ENCODE measurements at places on chromosomes 5 and 9.

GRCh38 chr5:27876071-27876470, 837.7 kb upstream of the CDH9 start:
- no peak for ATAC-seq

DNA sequence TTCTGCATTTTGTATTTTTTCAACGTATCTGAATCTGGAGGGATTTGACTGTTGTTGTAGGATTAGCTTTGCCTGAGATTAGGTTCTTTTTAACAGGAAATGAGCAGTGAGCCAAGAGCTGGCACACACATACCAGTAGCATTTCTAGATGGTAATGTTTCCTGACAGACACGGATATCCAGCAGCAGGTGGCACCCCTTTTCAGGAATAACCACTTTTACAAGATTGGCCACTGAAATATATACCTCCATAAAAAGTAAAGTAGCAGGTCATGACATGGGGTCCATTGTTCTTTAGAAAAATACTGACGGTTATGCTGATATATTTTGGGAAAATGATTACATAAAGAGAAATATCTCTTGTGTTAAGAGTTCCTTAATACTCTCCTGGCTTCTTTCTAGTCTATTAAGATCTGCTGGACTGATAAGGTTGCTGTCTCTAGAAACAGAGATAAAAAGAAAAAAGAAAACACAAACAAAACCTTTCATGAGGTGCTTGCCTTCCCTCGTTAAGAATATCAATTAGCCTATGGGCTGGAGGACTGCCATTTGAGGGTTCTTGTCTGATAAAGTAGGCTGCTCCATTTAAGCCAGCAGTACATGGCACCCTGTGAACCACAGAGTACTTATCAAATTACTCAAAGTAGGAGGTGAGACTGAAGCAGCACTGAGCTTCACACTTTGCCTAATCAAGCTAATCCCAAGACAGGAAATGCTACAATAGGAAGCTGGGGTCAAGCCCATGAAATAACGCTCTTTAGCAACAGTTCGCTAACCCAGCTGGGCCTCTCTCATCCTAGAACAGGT, 101.6 kb upstream of the PCA3 start:
- ATAC-seq = no peak

GRCh38 chr5:163357636-163358035, 79.8 kb upstream of the CCNG1 start:
- ATAC-seq = no peak

GRCh38 chr5:165448753-165449152, 1943.3 kb downstream of the MAT2B start:
- ATAC-seq = no peak

- ATAC-seq = no peak
These were observed 157.8 kb upstream of the PRR16 start for GRCh38 chr5:120306303-120306702.

DNA sequence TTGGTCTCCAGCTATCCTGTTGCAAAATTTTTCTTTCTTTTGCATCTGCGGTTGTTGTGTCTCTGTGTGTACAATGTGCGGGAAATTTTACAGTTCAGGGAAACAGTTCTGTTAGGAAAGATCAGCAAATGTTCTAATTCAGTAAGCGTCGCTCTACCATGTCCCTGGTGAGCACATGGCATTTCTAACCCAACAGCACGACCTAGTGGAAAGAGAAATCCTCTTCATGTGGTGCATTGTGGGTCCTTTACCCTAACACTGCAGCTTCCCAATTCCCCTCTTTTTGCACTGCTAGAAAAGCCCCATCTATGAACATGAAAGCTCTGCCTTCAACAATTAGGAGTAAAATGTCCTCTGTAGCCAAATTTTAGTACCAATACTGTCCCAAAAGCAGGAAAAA, 974.2 kb upstream of the CDH9 start:
- ATAC-seq = no peak

- no peak for ATAC-seq
These were observed 128.6 kb upstream of the ELL2 start for GRCh38 chr5:96090215-96090614.

DNA sequence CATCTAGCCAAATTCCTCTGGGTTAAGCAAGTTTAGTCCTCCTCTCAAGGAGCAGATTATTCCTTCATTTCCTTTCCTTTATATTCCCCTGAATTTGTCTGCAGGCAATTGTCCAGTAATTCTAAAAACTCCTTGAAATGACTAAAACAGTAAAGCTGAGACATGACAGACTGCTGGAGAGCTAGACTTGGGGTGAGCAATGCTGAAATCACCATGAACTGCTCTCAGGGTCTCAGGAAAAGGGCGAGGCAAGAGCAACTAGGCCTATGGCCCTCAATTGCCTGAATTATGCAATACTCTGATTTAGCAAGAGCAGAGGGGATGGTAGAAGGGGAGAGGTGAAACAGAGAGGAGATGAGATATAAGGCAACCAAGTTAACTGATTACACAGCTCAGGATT, 172.9 kb upstream of the NREP start:
- ATAC-seq = no peak

GRCh38 chr9:15426019-15426418, 3.3 kb downstream of the SNAPC3 start:
- ATAC-seq = peak; percentile 67

DNA sequence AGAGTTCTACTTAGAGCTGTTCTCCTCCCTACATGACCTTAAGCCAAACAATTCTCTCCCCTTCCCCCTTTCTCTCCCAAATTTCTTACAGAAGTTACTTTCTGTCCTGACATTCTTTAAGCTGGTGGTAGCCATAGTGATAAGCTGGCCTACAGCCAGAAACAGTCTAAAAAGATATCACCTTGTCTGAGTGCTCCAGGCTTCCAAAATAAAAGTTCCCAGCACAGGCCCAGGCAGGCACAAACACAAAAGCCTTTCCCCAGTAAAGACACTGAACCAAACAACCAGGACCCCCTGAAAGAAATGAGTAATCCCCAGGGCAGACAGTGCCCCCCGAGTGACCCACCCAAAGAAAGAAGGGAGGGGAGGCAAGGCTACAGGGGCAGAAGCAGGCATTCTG, 19.2 kb downstream of the SIL1 start:
- ATAC-seq = no peak

All from stimulated activated memory B cell treated with anti-CD40 and anti-IgM and Interleukin-4, amounts not matched to agents 10 μg/mL and 1 μg/mL and 100 μg/mL, for 72 hours (primary cell).